ELR (cell line): ENCODE measurements at places on chromosomes 5 and 9.

GRCh38 chr5:52748590-52748989, 39.1 kb upstream of the ITGA1 start:
- DNase-seq: no peak

GRCh38 chr5:150106674-150107426, 20.5 kb upstream of the CSF1R start:
- DNase-seq: no peak

DNA sequence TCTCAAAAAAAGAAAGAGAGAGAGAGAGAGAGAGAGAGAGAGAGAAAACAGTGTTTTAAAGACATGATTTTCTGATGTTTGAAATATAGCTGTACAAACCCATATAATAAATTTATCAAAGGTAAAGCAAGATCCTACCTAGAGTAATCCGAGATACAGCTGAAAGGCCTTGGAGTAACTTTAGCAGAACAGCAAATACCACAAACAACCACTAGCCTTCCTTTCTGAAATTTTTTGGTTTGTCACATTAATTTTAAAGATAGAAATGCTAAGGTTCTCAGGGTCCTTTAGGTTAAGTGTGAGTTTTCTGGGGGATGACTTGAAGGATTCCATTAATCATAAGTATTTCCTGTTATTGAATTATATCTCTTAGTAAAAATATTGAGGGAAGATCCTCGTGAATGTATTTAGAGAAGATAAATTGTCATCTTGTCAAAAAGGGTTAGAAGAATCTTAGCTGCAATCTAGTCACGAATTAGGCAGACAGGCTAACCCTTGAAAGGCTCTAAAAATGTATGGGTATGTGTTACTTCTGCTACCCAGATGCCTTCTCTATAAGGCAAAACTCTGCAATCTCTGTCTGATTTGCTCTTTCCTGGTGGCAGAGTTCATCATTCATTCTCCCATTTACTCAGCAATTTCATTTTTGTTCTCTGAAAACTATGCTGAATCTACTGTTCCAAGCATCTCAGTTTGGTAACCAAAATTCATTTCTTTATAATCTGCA, 27.3 kb downstream of the F2RL2 start:
- no peak for DNase-seq

DNA sequence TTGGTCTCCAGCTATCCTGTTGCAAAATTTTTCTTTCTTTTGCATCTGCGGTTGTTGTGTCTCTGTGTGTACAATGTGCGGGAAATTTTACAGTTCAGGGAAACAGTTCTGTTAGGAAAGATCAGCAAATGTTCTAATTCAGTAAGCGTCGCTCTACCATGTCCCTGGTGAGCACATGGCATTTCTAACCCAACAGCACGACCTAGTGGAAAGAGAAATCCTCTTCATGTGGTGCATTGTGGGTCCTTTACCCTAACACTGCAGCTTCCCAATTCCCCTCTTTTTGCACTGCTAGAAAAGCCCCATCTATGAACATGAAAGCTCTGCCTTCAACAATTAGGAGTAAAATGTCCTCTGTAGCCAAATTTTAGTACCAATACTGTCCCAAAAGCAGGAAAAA, 974.2 kb upstream of the CDH9 start:
- no peak for DNase-seq

DNA sequence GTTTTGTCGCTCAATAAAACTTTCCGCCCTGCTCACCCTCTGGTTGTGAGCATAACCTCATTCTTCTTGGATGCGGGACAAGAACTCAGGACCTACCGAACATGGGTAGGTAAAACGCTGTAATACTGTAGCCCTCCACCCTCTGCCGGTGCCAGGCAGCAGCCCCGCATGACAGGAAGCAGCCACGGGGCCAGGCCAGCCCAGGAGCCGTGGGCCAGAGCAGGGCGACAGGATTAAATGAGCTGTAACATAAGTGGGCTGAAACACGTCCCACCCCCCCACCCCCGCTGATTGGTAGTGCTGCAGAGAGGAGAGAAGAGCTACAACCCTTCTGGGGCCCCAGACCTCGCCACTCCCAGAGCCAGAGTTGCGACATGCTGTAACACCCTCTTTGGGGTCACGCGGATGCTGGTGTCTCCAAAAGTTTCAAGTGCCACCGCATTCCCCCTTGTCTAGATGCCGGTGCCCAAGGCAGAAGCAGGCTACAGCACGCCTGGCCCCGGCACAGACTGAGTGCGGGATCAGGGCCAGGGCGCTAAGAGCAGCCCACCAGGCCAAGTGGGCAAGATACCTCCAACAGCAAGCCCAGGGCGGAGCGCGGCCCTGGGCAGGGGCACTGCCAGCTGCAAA, 81.8 kb downstream of the FBXW11 start:
- DNase-seq: no peak

- no peak for DNase-seq
Measured at GRCh38 chr5:139912158-139912557, 116.5 kb downstream of the PSD2 start.

DNA sequence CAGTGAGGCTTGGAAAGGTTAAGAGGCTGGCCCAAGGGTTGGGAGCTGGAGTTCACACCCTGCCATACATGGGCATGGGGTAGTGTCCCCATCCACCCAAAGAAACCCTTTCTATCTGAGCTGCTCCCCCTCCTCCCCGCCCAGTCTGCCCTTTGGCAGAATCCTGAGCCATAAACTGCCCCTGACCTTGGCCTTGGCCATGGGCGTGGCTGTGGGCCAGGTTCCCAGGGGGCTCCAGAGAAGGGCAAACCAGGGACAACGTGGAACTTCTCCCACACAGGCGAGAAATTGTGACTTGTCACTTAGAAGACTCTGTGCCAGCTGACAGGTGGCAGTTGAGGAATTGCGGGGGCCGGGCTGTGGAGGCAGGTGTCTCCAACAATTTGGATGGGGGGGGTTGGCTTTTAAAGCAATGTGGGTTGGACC, 4.8 kb downstream of the FAM78A start:
- DNase-seq: no peak

DNA sequence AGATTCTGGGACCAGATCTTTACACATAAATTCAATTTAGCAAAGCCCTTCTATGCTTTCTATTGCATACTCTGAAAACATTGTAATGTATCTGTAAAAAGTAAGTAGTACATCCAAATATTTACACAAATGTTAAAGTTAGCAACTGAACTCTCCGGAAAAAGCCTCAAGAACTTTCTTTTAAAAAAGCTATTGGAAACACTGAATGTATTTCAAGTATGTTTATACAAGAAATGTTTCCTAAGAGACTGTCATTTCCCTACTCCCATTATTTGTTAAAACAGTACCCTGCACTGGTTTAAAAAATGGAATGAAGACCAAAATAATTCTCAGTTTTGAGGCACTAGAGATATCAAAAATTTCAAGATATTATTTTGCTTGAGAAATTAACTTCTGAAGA, 44.8 kb upstream of the TRIM36 start:
- DNase-seq: no peak
